ENCODE measurements at places on chromosomes 16 and 17. TPM values are rescaled to one million over a fixed set of nuclear protein-coding genes. Genes with fewer than 3 reads are reported as not detected.

DNA sequence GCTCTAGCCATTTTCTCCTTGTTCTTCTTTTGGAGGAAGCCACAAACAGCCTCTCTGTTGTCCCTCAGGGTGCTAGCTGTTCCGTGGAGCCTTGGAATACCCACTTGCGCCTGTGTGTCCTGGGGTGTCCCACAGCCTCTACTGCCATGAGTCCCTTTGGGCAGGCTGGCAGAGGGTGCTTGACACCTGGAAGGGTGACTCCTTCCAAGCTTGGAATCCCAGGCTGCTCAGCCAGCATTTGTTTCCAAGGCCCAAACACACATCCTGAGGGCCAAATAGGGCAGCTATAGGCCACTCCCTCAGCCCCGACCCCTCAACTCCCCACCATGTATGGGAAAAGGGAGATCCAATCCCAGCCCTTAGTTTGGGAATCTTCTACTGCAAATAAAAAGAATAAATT is 14.9 kb downstream of the ZNHIT3 start:
- no peak for DNase-seq

DNA sequence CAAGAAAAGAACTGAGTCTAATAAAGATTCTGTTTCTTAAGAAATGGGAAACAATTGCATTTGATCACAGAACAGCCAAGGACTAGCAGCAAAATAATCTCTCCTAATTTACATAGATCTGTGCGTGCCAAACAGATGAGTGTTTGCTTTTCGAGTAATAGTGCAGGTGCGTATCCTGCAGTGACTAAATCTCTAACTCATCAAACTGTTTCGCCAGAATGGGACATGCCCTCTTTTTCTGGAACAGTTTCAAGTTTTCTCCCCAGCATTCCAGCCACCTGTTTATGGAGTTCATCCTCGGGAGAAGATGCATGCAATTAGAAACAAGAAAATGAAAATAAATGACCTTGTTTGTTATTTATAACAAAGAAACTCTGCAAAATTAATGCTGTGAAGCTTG is 5.7 kb upstream of the TOX3 start:
- peak; percentile 32 for DNase-seq

- no peak for DNase-seq
Measured at GRCh38 chr17:60393840-60394723, 2.1 kb upstream of the USP32 start.

- DNase-seq: no peak
Measured at GRCh38 chr16:15751940-15752339, 101.9 kb downstream of the NDE1 start.

Gene RPS6KB1
- 14.2 TPM for polyA plus RNA-seq

Gene CD2BP2
- polyA plus RNA-seq: 49.5 TPM

Gene GINS2
- polyA plus RNA-seq: 11.2 TPM

Gene RPH3AL
- 1.2 TPM for polyA plus RNA-seq

Gene MYO15B
- 0.35 TPM for polyA plus RNA-seq

Gene HSD11B2
- 2.4 TPM for polyA plus RNA-seq

Gene FLOT2
- polyA plus RNA-seq: 50.7 TPM

Gene LHX1
- polyA plus RNA-seq: 1.5 TPM

Measured in keratinocyte (primary cell).